Effector memory CD8-positive, alpha-beta T cell (primary cell): ENCODE measurements at places on chromosomes 6 and 20.

DNA sequence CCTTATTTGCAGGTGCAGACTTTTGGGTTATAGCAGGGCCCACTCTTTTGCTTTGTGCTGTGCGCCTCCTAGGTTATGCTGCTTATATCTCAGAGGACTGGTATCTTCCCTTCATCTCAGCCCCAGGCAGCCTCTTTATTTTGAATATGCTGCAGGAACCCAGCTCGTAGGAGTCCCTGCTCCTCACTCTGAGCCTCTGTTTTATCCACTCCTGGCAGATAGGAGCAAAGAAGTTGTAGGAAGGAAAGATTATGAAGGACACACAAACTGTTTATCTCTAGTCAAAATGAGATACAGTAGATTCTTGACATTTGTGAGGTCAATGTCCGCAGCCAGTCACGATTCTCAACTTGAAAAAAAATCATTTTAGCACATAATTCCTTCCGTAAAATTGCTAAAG is 15.6 kb downstream of the L3MBTL3 start:
- DNase-seq: no peak

DNA sequence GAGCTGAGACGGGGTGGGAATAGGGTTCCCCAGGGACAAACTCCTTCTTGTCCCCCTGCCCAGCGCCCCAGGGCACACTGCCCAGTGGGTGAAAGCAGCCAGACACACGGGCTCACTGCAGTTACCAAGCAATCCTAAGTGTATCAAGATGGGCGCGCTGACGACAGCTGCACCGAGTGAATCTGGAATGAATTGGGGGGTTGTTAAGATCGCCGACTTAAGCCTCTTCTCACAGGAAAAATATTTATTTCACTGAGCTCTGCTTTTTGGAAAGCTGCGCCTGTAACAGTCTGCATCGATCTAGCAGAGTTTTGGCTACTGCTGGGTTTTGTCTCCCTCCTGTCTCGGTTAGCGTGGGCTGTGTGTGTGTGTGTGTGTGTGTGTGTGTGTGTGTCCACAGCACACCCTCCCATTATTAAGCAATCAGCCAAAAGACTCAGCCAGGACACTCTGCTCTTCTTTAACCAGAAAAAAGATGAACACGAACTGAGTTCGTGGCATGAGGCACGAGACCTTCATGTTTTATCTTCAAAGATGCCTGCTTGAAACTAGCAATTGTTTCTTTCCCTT is 35.9 kb downstream of the RIPOR3 start:
- no peak for DNase-seq

- DNase-seq: no peak
Measured at GRCh38 chr6:29763491-29764289, 40.5 kb downstream of the HLA-F start.

DNA sequence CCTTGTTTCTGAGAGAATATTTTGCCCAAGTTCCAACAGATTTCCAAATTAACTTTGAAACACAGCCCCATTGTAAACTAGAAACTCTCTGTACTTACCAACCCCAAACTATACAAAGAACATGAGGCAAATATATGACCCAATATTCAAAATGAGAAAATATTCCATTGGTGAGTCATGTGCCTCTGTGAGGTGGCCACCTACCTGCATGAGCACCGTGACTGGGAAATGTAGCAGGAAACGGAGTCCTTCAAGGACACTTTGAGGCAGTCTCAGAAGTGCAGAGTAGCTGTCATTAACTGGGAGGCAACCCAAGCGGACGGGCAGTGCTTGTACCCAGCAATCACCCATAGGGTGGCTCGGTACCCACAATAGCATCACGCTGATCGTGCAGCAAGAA is 335.5 kb upstream of the NOX3 start:
- DNase-seq: no peak

DNA sequence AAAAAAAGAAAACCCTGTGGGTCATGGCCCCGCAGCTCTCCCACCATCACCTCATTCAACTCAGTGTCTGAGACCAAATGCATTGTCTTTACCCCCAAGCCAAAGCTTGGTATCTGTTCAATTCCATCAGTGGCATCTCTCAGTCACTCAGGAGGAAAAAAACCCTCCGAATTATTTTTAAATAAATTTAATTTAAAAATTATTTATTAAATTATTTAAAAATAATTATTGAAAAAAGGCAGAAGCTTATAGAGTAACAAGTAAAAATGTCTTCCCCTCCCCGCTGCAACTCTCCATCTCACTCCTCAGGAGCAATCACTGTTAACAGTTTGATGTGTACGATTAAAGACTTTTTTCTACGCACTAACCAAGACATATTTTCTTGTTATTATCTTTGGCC is 50.7 kb downstream of the PRDM1 start:
- no peak for DNase-seq

DNA sequence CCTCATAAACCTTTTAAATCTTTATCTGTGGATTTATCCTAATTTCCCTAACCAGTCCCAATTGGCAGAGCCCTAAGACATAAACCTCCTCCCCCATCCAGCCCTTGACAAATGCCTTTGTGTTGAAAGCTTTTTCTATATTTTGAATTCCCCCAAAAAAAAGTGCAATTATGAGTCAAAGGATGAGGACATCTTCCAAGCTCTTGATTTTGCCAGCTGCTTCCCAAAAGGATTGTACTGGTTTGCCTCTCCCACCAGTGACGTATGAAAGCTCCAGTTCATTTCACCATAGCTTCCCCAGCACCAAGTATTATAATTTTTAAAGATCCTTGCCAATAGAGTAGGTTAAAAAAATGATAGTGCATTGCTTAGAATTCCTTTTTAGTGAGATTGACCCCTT is 38.9 kb downstream of the SIRPA start:
- no peak for DNase-seq

DNA sequence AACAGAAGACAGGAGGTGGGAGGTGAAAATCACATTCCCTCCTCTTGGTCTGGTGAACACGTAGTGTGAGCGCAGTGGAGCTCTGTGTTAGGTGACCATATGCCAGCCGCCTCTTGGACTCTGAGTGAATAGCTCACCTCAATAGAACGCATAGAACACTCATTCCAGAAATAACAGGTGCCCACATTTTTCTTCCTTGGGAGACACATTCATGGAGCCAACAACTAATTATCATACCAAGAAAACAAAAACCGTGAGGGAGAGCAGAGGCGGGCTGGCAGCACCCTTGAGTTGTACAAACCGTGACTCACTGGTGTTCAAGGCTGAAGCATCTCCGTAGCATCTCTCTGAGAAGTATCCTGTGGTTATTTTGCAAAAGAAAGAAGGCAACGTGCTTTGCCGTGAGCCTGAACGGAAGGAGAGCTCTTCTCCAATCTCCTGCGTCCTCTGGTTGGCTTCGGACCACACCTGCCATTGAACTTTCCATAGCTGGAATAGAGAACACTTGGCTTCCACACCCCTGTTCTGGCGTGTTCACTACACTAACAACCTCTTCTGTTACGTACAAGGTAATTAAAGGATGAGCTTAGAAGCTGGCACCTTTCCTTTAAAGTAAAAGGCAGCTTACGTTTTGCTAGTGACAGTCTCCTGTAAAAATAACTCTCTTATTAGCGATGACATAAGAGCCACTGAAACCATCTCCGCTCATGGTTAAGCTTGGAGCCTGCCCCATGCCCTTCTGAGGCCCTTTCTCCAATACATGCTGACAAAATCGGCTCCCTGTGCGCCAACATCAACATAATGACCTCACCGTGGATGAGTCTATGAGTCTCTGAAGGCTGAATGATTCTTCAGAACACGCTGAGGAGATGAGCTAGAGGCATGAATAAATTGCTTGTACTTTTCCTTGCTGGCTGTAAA is 30.2 kb upstream of the SGK1 start:
- no peak for DNase-seq

GRCh38 chr20:60001108-60001507 is 42.9 kb downstream of the CDH26 start:
- DNase-seq: no peak

- no peak for DNase-seq
Measured at GRCh38 chr6:157613011-157613522, 210.0 kb upstream of the SNX9 start.

DNA sequence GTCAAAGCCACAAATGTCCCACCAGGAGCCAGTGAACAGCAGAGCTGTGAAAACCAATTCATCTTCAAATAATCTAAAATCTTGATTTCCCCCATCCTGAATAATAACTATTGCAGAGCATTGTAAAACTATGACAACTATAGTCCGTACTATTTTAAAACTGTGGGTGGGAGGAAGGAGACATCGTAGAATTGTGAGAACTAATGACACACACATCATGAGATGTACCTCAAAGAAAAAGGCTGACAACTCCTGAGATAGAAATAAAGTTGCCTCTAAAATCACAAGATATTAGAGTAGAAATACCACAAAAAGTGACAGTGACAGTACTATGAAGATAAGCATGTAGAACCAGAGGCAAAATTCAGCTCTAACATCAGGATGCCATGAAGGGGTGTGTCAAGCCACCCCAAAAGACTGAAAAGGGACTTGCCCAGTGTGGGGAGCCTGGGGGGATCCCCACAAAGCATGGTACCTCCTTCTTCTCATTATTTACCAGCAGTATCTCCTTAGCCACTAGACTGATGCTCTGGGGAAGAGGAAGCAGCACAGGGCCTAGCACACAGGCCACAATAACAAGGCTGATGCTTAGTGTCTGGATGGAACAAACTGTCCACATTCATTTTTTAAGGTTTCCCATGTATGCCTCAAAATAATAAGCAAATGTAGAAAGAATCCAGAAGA is 13.4 kb downstream of the NAPB start:
- peak; percentile 31 for DNase-seq

- no peak for DNase-seq
Measured at GRCh38 chr6:10276106-10276505, 138.8 kb downstream of the TFAP2A start.

DNA sequence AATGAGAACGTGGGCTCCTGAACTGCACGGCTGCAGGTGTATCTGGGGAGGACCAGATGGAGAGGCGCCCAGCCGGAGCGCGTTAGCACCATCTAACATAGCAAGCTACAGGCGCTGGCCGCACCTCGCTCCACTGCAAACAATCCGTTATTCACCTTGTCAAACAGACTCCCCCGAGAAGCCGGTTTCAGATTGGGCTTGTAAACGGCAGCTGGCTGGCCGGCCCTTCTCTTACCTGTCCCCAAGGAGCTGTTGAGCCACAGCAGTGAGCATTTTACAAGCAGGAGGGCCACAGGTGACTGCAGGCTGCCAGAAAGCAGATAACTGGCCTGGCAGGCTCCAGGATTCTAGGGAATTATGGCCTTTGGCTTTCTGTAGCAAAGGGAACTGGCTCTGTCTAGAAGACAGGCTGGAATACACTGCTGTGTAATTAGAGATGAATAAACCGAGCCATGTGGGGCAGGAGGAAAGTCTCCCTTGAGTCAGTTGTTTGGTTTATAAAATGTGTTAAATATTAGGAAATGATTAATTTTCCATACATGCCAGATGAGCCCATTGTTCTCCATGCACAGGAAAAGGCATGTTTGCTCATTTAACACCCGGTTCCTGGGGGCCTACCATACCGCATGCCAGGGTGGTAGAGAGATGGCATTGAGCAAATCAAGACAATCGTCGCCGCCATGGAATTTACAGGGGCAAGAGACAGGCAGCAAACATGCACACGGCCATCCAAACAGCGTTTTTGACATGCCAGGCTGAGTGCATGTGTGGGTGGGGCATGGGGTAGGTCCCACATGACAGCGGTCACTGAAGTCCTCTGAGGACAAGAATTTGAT is 159.3 kb downstream of the NFATC2 start:
- no peak for DNase-seq

- no peak for DNase-seq
Measured at GRCh38 chr6:21157186-21157929, 436.2 kb upstream of the SOX4 start.

GRCh38 chr6:132666118-132666517 is 7.1 kb upstream of the TAAR1 start:
- DNase-seq: no peak

GRCh38 chr20:17611540-17612286 is 41.8 kb downstream of the DSTN start:
- DNase-seq: no peak

DNA sequence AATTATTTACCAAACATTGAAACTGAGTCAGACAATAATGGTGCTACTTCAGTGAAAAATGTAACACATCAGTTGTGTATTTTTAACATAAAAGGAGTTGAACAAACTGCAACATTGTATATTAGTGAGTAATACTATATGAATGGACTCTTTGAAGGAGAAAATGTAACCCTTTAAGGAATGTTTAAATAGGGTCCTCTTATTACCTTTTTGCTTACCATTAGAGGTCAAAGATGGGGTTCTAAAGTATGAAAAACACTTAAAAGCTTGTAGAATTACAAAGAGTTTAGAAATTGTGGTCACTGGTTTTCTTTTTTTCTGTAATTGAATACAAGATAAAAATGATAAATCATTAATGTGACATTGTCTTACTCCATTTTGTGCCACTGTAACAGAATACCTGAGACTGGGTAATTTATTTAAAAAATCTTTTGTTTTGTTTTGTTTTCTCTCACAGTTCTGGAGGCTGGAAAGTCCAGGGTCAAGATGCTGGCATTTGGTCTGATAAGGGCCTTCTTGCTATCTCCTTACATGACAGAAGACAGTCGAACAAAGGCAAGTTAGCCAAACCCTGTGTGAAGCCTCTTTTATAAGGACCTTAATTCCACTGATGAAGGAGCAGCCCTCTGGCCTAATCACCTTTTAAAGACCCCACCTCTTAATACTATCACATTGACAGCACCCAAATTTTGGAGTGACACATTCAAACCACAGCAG is 43.2 kb downstream of the SESN1 start:
- DNase-seq: no peak

- DNase-seq: no peak
Measured at GRCh38 chr20:33790566-33790965, 20.6 kb upstream of the CHMP4B start.

- DNase-seq: no peak
Measured at GRCh38 chr6:154848580-154848979, 115.4 kb downstream of the SCAF8 start.

- DNase-seq: no peak
Measured at GRCh38 chr6:101614774-101615173, 221.3 kb downstream of the GRIK2 start.

GRCh38 chr20:20950620-20951019 is 155.5 kb downstream of the LINC00237 start:
- no peak for DNase-seq

GRCh38 chr6:170247178-170247701 is 43.6 kb downstream of the DLL1 start:
- no peak for DNase-seq

GRCh38 chr6:52409499-52409898 is 10.6 kb upstream of the EFHC1 start:
- no peak for DNase-seq

DNA sequence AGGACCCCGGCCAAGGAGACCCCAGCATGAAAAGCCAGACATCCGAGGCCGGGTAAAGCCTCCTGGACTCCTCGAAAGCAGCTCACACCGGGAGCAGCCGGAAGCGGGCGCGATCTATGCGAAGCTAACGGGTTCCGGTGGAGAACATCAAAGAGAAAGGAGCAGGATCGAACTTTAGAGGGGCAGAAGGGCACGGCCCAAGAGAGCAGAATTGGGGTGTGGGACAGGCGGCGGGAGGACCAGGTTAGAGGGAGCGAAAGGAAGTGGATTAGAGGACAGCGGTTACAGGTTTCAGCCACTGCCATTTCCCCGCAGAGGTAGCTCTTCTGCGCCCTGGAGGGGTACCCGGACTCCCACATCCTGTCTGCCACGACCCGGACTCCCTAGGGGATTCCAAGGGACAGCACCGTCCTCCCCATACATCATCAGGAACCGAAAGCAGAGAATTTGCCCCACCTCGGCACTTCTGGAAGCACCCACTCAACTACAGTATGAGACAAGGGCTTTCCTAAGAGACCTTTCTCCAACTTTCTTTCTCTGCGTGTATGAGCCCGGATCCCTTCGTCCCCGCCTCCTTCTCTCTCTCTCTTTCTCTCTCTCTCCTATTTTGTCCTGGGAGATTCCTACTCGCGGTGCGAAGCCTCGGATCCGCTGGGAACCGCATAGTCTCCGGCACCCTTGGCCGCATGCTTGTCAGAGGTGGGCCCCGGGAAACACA is 507 bp upstream of the VGLL2 start:
- no peak for DNase-seq
